ENCODE measurements at places on chromosomes 13 and 19.

DNA sequence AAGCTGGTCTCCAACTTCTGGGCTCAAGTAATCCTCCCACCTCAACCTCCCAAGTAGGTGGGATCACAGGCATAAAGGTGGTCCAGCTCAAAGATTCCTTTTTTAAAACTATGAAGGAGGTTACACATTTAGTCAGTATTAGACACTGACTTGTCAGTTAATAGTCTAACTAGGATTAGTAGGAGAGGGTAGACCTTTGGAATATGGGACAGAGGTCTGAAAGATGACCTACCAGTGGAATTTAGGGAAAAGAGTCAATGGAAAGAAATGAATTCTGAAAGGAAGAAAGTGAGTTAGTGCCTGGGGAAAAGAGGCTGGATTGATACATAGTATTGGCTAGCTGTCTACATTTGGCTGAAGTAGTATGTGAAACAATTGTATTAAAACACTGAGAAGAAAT is 220.7 kb downstream of the MZT1 start:
- DNase-seq = no peak

- no peak for DNase-seq
These were observed 4.4 kb upstream of the LTBP4 start for GRCh38 chr19:40596608-40597328.

- no peak for DNase-seq
These were observed 52.6 kb downstream of the MAP4K1 start for GRCh38 chr19:38564981-38565690.

- no peak for DNase-seq
These were observed 1023.5 kb downstream of the PCDH17 start for GRCh38 chr13:58655086-58655485.

- no peak for DNase-seq
These were observed 85.3 kb upstream of the SOX1 start for GRCh38 chr13:111981446-111982165.

- DNase-seq = no peak
These were observed 5.6 kb downstream of the TCF3 start for GRCh38 chr19:1646659-1647453.

GRCh38 chr13:40192452-40192851 is 474.0 kb downstream of the FOXO1 start:
- DNase-seq = no peak

- no peak for DNase-seq
These were observed 3.2 kb downstream of the ZNF699 start for GRCh38 chr19:9306443-9306842.

GRCh38 chr19:6460099-6460884 is 700 bp upstream of the SLC25A23 start:
- DNase-seq = peak; percentile 96

DNA sequence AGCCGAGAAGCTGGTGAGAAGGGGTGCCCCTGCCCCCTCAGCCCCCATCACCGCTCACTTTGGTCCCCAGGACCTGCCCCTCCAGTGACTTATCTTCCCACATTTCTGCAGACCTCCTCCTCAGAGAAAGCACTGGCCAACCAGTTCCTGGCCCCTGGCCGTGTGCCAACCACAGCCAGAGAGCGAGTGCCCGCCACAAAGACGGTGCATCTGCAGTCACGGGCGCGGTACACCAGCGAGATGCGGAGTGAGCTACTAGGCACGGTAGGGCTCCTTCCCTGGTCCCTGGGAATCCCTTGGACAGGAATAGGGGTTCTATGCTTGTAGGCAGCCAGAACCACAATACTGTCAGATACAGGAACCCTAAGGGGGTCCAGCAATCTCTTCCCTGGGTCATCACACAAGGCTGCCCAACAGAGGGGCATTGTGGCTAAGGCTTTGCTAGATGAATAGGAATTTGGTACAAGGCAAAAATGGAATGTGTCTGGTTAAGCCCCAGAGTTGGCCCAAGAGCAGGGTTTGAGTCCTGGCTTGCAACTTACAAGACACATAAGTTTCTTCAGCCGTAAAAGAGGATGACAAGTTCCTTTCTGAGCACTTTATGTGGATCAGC is 1.0 kb downstream of the USE1 start:
- DNase-seq = no peak

DNA sequence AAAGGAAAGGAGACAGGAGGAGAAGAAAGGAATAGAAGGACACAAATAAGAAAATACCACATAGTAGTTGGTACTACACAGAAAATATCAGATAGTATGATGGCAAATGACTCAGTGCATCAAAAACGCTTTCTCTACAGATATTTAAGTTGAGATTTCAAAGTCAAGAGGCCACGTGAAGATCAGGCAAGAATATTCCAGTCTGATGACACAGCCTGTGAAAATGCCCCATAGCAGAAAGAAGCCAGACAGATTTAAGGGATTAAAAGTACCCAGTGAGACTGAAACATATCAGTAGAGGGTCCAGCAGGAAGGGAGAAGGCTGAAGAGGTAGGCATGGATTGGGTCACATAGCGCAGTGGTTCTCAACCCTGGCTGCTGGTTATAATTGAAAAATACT is 113.7 kb downstream of the VWA8 start:
- DNase-seq = no peak

DNA sequence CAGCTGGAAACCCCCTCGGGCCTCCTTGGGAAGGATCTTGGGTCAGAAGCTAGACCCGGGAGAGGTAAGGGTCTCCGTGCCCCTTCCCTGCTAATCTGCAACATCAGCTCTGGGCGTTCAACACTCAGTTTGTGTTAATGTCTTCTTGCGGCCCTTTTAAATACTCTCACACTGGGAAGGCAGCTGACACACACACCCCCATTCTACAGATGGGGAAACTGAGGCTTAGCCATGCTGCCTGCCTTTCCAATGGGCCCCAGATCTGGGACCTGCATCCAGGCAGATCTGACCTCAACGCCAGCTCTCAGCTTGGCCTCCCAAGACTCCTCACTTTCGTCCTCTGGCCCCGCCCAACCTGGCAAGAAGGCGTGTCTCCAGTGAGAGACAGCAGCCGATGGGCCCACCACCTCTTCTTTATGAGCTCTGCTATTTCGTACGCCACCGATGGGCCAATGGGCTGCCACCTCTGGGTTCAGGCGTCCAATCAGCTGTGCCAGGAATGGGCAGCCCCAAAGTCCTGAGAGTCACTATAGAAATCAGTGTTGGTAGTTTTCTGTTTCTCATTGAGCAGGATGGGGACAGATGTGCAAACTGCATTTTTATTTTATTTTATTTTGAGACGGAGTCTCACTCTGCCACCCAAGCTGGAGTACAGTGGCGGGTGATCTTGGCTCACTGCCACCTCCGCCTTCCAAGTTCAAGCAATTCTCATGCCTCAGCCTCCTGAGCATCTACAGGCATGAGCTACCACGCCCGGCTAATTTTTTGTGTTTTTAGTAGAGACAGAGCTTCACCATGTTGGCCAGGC is 43.8 kb downstream of the DNM2 start:
- DNase-seq = no peak

- DNase-seq = no peak
These were observed 5.8 kb downstream of the EIF3K start for GRCh38 chr19:38624822-38625221.

GRCh38 chr19:44752816-44753625 is 4.5 kb downstream of the BCL3 start:
- DNase-seq = peak; percentile 94

GRCh38 chr13:30431269-30431940 is 9.1 kb downstream of the UBE2L5 start:
- DNase-seq = no peak

DNA sequence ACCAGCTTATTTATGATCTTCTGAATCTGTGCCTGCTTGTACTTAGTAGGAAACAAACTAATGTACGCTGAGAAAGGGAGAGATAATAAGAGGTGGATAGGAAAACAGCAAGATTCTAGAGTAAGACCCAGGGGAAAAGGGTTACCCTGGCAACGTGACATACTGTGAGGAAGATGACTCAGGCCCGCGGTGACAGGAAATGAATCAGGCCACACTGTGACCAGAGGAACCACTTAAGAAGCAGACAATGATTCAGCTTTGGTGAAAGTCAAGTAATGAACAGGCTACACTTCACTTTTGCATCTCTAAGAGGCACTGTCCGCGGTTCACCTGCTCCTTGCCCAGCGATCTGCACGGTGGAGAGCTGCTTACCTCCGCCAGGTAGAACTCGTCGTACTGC is 158.2 kb downstream of the NALCN start:
- DNase-seq = peak; percentile 47

DNA sequence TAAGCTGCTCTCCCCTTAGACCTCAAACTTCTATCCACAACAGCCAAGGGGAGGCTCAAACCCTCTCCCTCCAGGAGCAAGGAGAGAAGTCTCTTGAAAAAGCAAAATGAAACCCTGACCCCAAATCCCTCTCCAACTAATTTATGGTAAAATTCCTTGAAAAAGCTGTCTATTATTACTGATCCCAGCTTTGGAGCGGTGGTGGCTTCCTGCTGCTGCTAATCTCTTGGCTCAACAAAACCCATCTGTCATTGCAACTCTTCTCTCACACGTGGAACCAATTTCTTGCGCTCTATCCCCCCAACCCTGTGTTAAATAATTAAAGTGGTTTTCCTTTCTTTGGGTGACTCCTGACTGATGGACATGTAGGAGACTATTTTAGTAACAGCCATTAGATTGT is 64.1 kb upstream of the OXGR1 start:
- no peak for DNase-seq

DNA sequence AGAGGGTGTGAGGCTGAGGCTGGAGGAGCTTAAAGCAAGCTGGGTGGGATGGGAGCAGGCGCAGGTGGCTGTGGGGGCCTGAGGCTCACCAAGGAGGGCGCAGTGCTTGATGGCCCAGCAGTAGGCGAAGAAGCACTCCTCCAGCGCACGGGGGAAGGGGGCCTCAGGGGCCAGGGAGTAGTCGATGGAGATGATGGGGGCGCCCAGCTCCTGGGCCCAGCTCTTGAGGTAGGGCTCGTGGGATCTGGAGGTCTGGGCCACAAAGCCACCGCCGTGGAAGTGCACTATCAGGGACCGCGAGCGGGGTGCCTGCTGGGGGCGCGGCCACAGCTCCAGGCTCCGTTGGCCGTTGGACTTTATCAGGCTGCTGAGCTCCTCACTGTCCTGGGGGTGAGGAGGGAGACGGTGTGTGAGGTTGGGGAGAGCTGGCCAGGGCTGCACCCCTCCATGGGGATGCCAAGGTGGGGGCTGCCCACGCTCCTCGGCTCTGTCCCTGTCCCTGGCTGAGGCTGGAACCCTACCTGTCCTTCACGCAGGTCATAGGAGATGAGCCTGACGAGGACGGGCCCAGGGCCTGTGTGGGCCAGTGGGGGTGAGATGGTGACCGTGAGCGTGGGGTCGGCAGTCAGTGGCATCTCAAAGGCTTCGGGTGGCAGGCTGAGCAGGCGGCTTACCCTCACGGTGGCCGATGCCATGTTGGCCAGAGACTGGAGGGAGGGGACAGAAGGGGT is 17.2 kb upstream of the CNFN start:
- DNase-seq = no peak

- no peak for DNase-seq
These were observed 32.4 kb upstream of the CEACAM21 start for GRCh38 chr19:41543582-41543981.

GRCh38 chr19:1274852-1275259 is 474 bp upstream of the FAM174C start:
- no peak for DNase-seq

DNA sequence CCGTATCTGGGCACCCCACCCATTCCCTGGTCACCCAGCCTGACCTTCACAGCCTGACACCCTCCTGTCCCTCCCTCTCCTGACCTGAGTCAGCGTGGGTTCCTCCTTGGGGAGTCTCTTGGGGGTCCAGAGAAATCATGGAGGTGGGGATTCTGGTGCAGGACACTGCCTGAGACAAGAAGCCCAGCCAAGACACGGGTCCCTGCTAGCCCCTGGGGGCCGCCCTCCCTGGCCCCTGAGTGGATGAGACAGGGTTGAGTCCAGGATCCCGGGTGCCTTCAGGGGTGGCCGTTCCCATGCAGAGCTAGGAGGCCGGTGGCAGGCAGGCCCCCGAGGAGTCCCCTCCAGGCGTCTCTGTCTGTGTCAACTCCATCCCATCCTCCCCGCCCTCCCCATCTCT is 1.6 kb downstream of the MAP2K7 start:
- DNase-seq = no peak

DNA sequence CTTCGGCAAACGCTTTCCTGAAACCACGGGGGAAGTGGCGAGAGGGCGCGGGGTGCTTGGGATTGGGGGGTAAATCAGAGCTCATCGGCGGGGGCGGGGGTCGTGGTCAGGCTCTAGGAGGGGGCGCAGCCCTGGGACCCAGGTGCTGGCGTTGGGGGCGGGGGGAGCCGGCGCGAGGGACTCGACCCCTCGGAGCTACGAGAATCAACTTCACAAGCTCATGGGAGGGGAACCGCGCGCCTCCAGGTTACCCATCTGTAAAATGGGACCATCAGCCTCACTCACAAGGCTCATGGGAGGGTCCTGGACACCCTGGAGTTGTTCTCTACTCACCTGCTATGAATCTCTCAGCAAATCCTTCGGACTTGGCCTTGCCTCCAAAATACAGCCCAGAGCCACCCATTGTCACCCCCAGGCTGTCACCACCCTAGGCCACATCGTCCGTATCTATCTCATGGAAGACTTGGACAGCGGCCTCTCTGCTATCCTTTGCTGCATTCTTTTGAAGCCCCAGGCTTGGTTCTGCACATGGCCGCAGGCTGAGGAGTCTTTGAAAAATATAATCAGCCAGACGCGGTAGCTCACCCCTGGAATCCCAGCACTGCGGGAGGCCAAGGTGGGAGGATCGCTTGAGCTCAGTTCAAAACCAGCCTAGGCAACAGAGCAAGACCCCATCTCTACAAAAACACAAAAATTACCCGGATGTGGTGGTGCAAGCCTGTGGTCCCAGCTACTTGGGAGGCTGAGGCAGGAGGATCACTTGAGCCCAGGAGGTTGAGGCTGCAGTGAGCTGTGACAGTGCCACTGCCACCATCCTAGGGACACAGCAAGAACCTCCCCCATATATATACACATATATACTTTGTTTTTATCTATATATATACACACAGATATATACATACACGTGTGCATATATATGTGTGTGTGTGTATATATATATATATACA is 939 bp upstream of the RANBP3 start:
- DNase-seq = no peak

DNA sequence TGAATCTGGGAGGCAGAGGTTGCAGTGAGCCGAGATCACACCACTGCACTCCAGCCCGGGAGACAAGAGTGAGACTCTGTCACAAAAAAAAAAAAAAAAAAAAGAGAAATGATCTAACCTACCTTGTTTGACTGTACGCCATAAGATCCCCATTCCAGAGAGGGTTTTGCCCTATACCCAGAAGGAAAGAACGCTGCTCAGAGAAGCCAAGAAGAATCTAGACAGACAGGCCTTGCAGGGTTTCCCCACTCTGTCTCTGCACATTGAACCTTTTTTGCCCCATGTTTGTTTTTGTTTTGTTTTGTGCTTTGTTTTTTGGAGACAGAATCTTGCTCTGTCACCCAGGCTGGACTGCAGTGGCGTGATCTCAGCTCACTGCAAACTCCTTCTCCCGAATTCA is 7.4 kb upstream of the MAP1S start:
- no peak for DNase-seq

Data from stimulated activated CD4-positive, alpha-beta T cell treated with anti-CD3 and anti-CD28 coated beads, TNF-alpha, amount 100 ng/mL, for 48 hours (primary cell).